B cell (primary cell): ENCODE measurements at places on chromosomes 12 and 14.

DNA sequence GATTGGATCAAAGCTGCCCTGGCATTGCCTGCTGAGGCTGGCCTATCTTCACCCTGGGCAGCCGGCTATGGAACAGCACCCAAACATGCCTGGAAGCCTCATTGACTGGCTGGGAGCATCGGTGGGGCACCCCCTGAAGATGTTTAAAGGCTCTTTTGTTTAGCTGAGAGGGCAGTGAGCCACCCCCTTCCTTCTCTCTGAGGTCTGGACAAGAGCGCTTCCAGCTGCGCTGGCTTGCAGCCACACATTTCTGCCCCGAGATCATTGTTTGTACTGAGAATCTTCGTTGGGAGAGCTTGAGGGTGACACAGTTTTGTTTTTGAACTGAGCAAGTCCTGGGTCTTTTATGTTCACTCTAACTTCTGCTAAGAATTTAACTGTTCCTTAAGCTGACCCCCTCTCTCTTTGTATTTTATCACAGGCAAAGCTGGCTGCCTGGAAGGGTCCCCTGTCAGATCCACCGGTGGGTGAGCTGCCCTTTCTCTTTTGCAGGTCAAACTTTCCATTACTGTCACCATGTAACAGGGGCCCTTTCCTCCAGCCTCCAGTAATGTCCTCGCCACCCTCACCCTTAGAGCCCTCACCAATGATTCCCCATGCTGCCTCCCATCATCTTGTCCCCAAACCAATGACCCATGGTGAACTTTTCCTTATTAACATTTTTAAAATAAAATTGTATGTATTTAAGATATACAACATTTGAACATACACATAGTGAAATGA lies 212.2 kb downstream of the KIF26A start:
- DNase-seq, result no peak

DNA sequence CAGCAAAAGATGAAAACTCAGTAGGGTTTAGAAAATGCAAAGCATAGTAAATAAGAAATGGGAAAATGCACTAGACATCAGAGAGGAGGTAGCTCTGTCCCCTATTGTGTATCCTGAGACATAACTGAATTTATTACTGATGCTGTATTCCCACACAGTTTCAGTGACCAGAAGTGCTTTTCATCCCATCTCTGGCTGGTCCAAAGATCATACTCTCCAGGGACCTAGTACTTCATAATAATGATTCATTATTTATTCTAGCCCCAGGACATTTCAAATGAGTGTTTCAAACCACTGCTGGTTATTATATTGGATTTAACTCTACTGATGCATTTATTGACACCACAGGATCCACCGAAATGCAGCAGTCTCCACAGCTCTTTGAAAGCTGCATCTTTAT lies 163.3 kb downstream of the PAWR start:
- no peak for DNase-seq

GRCh38 chr14:76531821-76532318 lies 155.9 kb downstream of the ESRRB start:
- DNase-seq, result no peak

- DNase-seq, result no peak
Observed at GRCh38 chr14:51951656-51952055, 37.7 kb upstream of the RTRAF start.

- no peak for DNase-seq
Observed at GRCh38 chr14:64934338-64934929, 8.1 kb downstream of the GPX2 start.

- DNase-seq, result no peak
Observed at GRCh38 chr14:34119107-34119858, 168.4 kb upstream of the EGLN3 start.

GRCh38 chr14:34522496-34522895 lies 17.0 kb downstream of the EAPP start:
- DNase-seq, result no peak

GRCh38 chr12:27015730-27016076 lies 1.5 kb upstream of the TM7SF3 start:
- peak; percentile 70 for DNase-seq

DNA sequence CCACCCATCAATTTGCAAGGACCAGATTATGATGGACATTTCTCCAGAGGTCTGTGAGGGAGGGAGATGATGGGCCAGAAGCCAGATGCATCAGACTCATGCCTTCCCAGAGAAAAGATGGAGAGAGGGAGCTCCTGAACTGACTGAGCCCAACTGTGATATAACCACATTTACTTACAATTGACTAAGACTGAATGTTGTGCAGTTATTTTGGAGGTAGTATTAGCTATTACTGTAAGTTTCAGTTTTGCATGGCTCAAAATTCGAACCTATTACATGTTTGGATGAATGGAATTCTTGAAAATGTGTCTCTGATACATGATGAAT lies 211.1 kb upstream of the SFSWAP start:
- DNase-seq, result no peak

DNA sequence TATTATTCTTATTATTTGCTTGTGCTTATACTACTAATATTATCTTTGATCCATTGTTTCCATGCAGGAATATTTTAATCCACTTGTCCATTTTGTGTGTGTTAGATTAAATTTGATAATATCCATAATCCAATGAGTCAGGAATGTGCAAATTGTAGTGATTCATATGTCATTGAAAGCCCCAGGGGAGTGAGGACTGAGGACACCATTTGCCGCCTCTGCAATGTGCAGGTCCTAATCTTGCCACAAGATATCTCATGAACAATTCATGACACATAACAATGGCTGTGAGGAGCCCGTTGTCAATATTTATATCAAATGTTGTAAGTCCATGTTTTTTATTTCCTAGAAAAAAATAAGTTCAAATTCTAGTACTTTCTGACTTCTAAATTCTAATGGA lies 250.5 kb downstream of the ZFP36L1 start:
- DNase-seq, result no peak
